ENCODE measurements at places on chromosomes 7 and 10.

GRCh38 chr10:44650691-44651661, 260.2 kb upstream of the TMEM72 start:
- no peak for DNase-seq

- no peak for DNase-seq
Measured at GRCh38 chr7:7707806-7708205, 10.6 kb downstream of the RPA3 start.

DNA sequence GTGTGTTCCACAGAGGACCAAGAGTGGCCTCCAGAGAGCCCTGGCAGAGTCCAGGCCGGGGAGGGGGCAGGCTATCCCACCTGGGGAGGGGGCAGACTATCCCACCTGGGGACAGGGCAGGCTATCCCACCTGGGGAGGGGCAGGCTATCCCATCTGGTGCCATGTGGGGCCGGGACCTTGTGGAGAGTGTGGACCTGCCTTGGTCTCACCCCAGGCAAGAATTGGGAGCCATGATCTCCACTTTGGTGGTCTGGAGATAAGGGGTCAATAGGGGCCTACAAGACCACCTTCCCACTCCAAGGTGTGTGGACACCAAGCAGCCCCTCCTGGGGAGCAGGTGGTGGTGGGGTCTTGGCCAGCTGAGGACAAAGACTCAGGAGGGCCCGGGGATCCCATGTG, 138.2 kb downstream of the EBF3 start:
- no peak for DNase-seq

DNA sequence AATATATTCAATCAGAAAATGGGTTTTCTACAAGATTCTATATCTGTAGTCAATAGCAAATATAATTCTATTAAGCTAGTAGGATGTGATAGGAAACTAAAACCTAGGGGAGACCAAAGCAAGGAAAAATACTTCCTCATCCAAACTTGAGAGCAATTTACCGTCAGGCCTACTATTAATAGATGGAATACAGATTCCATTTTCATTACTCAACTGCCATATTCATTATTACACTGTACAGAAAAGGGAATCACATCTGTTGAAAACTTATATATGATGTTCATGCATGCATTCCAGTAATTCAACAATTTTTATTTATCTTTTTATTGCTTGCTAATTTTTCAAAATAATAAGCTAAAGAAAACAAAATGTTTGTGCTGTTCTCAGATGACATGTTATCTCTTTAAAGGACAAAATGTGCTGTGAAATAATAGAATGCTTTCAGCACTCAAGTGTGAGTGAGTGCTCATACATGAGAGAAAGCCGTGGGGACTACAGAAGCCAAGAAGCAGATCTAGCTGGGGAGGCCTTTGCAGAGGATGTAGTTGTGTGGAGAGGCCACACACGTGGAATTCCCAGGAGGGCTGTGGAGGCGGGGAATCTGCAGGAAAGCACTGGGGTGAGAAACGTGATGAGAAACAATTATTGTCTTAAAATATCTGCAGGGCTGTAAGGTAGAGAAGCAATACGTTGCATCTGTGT, 110.0 kb downstream of the EGFR start:
- DNase-seq, result no peak

DNA sequence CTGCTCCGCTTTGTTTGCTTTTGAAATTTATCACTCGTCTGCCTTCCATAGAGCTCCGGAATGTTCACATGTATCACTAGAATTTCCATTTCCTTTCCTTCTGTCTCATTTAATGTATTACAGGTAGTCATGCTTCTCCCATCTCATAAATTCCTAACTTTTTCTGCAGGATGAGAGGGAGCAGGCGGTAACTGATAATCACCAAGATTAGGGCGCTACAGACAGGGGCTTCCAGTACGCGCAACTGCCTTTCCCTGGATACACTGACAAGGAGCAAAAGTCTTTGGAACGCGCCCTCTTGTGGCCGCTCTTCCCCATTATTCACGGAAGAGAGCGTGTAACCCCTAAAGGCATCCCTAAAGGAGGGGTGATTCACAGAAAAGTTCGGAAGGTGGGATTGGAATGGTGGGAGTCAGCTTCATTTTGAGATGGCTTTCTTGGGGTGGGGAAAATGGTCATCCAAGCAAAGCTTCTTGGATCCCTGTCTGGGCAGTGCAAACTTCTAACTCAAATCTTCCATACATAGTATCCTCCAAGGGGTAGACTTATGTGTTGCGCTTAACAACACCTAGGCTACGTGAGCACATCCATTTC, 6.5 kb downstream of the INHBA start:
- DNase-seq, result no peak

DNA sequence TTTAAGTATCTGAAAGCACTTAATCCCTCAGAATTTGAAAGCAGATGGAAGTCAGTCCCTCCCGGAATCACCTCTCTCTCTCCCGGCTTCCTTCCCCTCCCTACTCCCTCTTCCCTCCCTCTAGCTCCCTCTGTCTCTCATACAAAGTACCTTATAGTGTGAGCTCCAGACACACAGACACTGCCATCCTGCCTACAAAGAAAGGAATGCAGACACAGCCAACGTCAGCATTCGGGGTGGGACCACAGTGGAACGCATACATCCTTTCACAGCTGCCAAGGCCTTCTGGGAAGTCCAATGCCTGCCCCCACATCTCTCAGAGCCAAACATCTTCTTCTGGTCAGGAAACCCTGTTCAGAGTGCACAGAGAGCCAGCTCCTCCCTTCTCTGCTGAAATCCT, 9.3 kb downstream of the NOD1 start:
- DNase-seq, result peak; percentile 98

GRCh38 chr7:92769394-92769699, 67.0 kb downstream of the CDK6 start:
- DNase-seq, result no peak

DNA sequence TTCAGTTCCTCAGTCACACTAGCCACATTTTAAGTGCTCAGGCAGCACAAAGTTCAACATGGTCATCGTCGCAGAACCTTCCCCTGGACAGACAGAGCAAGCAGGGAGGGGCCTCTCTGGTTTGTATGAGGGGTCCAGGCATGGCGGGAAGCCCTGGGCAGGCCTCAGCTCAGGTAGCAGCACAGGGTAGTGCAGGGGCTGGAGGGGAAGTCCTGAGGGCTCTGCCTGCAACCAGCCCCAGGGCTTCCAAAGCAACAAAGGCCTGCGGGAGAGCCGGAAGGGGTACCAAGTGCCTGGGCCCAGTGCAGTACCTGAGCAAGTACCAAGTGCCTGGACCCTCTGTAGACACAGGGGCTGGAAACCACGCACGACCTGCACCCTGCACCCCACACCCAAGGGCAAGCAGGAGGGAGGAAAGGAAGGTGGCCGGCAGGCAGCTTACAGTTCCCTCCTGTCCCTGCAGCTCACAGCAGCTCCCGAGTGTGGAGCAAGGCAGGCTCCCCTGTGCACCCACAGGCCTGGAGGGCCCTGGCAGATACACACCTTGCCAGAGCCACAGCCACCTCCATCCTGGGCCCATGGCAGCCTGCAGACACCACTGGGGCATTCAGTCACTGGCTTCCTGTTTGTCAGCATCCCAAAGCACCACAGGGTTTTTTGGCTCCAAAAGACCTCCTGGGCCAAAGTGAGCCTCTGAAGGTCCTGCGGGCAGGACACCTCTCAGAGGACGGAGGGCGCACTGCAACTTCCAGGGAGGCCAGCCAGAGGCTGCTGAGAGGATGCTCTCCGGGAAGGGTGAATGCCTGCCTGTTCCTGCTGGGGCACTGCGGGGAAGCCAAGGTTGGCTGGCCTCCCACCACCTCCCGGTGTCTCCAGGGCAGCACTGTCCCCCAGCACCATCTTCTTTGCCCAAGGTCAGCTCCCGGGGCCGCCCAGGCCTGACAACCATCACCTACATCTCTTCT, 6.5 kb upstream of the RET start:
- no peak for DNase-seq

DNA sequence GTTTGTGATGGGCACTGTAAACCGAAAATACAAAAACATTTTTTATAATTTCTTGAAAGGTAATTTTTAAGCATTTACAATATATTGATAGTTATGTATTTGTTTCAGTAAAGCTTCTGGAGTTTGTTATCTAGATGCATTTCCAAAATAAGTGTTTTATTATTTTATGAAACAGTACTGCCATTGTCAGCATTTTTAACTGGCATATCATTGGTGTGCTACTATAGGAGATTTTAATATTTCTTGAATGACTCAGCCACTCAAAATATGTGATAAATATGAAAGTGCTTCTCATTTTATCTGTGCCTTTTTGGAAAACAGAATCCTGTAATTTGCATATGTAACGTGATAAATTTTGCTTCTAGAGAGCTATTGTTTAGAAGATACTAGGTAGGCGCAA, 97.9 kb downstream of the ANKIB1 start:
- DNase-seq, result no peak

DNA sequence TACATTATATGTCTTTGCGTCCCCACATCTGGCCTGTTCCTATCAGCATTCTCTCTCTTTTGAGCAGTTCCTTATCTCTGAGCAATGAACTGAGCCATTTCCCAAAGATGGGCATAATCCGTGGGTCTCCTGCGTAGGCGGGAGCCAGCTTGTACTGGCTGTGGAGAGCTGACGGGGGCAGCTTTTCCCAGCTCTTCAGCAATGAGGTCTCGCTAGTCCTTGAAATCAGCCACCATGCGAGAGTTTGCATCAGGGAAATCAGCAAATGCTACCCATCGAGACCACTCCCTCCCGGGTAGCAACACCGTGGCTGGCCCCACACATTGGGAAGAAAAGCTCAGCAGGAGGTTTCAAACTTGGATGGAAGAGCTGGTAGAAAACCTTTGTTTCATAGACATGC, 51.9 kb upstream of the FAM180A start:
- no peak for DNase-seq

GRCh38 chr10:123301077-123301857, 147.1 kb downstream of the BUB3 start:
- DNase-seq, result no peak

DNA sequence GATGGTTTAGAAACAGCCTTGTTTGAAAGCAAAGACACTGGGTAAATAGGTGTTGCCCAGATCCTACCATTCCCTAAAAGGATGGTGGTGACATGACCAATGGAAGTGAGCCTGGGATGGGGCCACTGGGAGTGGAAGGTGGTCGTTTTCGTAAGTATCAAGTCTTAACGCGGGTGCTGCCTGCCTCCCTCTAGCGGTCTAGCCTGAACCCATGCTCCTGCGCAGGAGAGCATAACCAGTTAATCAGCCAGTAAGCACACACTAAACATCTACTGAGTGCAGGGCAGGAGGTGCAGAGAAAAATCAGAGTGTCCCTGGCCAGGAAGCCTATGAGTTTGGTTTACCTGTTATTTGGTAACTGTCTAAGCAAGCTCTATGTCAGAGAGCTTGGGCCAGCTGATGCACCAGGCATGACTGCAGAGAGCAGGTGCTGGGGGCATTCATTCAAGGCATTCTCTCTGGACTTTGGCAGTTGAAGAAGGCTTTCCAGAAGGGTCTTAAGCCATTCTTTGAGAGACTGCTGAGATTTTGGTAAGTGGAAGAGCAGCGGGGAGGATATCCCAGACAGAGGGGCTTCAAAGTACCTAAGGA, 930 bp downstream of the GARIN1A start:
- no peak for DNase-seq

GRCh38 chr7:45593121-45593541, 19.0 kb downstream of the ADCY1 start:
- DNase-seq, result no peak

GRCh38 chr10:43595739-43596298, 10.4 kb upstream of the ZNF485 start:
- no peak for DNase-seq

GRCh38 chr10:32400961-32401360, 45.0 kb upstream of the CCDC7 start:
- no peak for DNase-seq

DNA sequence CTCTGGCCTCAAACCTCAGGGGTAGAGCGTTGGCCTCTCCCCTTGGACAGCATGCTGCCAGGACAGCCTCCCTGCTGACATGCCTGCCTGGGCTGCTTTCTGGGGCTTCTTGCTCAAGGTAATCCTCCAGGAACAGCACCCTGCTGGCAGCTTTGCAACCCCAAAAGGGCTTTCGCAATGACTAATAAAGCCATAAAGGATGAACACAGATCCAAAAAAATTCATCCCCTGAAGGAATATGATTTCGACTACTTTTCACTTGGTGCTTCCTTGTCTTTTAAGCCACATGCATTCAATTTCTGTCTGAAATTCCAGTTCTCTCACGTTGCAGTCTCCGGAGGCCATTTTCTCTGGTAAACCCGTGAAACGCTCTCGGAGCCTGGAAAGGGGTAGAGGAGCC, 15.1 kb upstream of the SH3PXD2A start:
- no peak for DNase-seq

DNA sequence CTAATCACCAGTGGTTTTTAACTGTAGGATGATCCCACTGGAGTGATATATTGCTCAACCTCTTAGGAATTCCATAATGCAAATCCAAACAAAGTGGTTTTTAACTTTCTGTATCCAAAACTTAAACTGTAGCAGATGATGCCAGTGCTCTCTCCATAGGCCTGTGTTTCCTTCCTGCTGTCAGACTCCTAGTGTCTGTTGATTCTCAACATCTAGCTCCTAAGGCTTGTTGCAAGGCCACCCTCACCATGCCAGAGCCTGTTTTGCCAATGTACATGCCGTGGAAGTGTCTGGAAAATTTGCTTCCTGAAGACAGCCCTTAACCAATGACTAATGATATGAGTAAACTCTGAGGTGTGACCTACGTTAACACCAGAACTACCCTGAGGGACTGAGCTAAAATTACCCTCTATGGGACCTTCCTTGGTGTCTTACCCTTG, 39.3 kb downstream of the C1GALT1 start:
- DNase-seq, result peak; percentile 59

GRCh38 chr10:18109341-18109870, 30.8 kb upstream of the CACNB2 start:
- DNase-seq, result no peak

GRCh38 chr7:27221201-27221797, 21.3 kb upstream of the EVX1 start:
- no peak for DNase-seq

- no peak for DNase-seq
Measured at GRCh38 chr10:68470300-68470699, 1.5 kb downstream of the DNA2 start.

- DNase-seq, result no peak
Measured at GRCh38 chr7:27897001-27897400, 157.0 kb downstream of the TAX1BP1 start.

GRCh38 chr7:156935250-156935649, 14.3 kb upstream of the NOM1 start:
- DNase-seq, result no peak

Measured in AG09319 (cell line).